HCEC 1CT (cell line): ENCODE measurements at places on chromosomes 3 and 15.

DNA sequence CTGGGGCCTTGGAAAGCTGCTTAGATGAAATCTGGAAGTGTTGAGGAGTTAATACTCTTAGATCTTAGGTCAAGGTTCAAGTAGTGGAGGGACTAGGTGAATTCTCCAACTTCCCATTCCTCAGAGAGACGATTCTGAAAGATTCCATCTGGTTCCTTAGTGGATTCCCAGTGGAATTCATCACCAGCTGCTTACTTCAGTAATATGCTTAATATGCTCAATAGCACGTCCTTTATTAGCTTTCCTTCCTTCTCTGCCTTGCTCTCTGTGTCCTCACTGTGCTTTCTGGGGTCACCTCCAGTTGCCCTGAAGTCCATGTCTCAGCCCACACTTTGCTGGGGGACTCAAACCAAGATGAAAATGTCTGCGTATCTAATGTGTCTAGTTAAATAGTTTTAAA lies 31.0 kb downstream of the CEP63 start:
- peak; percentile 22 for DNase-seq

- DNase-seq = no peak
Observed at GRCh38 chr3:126961791-126962461, 21.0 kb upstream of the PLXNA1 start.

DNA sequence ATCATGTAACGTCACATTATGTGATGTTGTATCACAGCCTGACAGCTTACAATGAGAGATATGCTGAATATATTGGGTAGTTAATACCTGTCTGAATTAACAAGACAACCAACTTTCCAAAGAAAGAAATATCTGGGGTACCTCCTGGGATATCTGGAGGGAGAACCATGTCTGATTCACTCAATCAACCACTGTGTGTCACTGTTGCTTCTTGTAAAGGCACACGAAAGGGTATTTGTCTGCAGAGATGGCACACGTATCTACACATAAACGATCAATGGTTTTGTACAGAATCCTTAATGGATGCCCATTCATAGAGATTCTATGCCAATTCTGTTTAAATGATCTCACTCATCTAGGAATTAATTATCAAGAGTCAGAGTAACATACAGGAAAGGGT lies 252.1 kb upstream of the TMCO5A start:
- peak; percentile 46 for DNase-seq

DNA sequence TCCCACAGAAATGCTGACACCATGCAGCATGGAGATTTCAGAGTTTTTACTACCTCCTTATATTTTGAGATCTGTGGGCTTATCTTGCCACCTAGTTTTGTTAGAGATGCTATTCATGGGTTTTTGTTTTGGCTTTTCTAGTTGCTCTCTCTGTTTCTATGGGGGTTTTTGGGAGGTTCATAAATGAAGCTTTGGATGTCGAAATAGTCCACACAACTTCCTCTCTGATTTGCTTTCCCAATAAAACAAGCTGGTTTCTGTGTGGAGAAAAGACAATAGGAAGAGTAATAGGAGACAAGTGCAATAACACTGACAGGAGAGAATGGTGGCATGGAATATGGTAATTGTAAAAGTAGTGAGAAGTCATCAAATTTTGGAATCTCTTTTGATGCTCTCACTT lies 106.8 kb upstream of the GPR149 start:
- no peak for DNase-seq

- DNase-seq = no peak
Observed at GRCh38 chr15:69159805-69160140, 662 bp upstream of the GLCE start.

GRCh38 chr15:60718661-60719069 lies 239.7 kb upstream of the ICE2 start:
- DNase-seq = no peak

DNA sequence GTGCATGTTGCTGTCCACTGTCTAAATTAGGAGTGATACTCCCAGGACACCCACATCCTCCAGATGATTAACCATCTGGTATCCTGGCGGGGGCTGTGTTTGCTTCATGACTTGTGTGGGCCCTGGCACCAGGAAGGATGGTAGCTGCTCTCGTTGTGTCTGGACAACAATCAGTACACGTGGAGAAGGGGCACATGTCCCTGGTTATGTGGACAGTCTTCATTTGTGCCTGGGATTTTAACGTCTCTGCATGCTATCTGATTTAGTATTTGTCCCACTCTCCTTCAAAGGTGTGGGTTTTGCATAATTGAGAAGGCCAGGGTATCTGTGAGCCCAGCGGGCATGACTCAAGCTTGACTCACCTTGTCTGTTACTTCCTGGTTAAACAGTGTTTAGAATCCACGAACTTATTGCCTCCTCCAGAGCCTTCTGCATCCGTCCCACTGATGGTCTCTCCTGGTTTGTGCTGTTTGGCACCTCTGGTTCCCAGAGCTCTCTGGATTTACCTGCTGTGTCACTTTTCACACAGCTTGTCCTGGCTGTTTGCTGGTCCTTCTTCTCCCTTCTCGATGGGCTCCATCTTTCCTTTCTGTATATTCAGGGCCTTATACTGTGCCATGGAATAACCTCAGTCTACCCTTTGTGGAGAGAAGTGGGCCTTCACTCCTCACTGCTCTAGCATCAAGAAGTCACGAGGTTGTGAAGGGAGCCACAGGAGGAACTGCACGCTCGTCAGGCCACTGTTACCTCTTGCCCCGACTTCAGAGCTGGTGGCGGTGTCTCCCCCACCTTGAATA lies 32.5 kb downstream of the ARNT2 start:
- DNase-seq = peak; percentile 61

- DNase-seq = peak; percentile 81
Observed at GRCh38 chr3:146130881-146131371, 30.1 kb downstream of the PLOD2 start.

- DNase-seq = no peak
Observed at GRCh38 chr15:95196176-95196915, 965.0 kb downstream of the MCTP2 start.

GRCh38 chr3:115040673-115041286 lies 106.3 kb downstream of the ZBTB20 start:
- peak; percentile 36 for DNase-seq

- DNase-seq = no peak
Observed at GRCh38 chr3:111269777-111270176, 198.2 kb downstream of the NECTIN3 start.

GRCh38 chr3:129281726-129282125 lies 3.1 kb downstream of the HMCES start:
- DNase-seq = no peak

DNA sequence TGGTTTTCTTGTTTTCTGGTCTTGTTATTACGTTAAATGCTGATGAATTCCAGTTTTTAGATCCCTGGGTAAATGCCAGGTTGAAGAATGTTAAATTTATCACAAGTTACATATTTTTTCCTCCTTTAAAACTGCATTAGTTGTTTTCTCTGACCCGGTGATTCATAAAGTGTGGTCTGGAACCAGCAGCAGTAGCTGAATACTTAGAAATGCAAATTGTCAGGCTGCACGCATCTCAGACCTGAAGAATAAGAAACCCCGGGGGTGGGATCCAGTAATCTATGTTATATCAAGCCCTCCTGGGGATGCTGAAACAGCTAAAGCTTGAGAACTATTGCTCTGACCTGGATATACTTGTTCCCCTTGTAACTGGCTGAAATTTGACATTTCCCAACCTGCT lies 69.1 kb downstream of the PEX5L start:
- no peak for DNase-seq

GRCh38 chr3:45398178-45398577 lies 9.8 kb downstream of the LARS2 start:
- DNase-seq = no peak

GRCh38 chr15:75182187-75183131 lies 19.2 kb upstream of the C15orf39 start:
- no peak for DNase-seq

GRCh38 chr3:98755601-98756000 lies 7.5 kb upstream of the ST3GAL6 start:
- no peak for DNase-seq

- no peak for DNase-seq
Observed at GRCh38 chr15:27545494-27546255, 553.4 kb downstream of the OCA2 start.

- DNase-seq = no peak
Observed at GRCh38 chr15:47609693-47610092, 107.6 kb upstream of the SEMA6D start.

- DNase-seq = no peak
Observed at GRCh38 chr3:105255350-105255749, 111.4 kb upstream of the ALCAM start.

GRCh38 chr3:83523470-83524073 lies 1435.2 kb upstream of the CADM2 start:
- no peak for DNase-seq

DNA sequence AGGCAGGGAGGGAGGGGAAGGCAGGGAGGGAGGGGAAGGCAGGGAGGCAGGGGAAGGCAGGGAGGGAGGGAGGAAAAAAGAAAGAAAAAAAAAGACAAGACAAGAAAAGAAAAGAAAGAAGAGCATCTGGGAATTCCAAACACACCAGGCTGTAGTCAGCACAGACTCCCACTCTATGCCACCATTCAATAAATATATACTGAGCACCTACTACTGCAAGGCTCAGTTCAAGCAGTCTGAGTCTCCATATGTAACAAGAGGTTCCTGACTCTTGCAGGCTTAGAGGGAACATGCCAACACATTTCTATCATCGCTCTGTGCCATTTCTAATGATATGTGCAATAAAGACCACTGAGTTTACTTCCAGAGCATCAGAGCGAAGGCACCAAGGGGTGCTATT lies 47.7 kb downstream of the ANXA2 start:
- no peak for DNase-seq

DNA sequence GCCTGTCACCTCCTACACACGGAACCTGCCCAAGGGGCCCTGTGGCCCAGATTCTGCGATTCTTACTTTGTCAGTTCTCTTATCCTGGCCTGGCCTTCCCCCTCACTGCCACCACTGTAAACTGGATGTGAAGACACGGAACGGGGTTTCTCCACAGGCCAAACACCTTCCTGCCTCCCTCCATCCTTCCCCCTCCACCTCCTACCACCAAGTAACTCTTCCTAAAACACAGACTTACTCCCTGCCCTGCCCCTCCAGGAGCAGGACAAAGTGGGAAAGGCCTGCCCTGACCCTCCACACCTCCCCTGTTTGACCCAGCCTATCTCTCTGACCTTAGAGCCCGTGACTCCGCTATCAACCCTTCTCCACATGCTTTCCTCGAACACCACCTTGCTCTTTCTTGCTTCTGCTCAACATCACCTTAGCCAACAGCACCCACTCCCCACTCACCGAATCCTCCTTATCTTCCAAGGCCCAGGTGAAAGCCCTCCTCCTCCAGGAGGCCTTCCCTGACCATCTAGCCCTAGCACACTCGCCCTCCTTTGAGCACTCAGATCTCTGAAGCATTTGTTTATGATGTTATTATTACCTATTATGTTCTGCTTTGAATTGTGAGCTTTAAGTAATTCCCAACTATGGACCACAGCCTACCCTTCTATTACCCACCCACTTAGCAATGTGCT lies 7.6 kb downstream of the CA12 start:
- DNase-seq = no peak

- DNase-seq = no peak
Observed at GRCh38 chr15:78681281-78682003, 40.4 kb upstream of the CHRNB4 start.

DNA sequence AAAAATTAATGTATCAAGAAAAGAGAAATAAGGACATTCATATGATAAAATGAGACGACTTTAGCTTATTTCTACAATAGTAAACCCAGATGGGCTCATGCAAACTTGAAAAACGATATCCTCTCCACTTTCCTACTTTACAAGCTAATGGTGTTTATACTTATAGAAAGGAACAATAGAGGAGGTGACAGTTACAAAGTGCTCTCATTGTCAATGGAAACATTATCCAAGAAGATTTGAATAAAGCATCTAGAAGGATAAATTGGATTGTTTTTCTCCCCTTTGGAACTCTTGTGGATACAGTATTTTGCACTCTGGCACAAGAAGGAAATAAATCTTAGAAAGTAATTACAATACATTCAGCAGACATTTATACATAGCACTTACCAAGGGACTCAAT lies 20.2 kb upstream of the CCDC66 start:
- DNase-seq = no peak

DNA sequence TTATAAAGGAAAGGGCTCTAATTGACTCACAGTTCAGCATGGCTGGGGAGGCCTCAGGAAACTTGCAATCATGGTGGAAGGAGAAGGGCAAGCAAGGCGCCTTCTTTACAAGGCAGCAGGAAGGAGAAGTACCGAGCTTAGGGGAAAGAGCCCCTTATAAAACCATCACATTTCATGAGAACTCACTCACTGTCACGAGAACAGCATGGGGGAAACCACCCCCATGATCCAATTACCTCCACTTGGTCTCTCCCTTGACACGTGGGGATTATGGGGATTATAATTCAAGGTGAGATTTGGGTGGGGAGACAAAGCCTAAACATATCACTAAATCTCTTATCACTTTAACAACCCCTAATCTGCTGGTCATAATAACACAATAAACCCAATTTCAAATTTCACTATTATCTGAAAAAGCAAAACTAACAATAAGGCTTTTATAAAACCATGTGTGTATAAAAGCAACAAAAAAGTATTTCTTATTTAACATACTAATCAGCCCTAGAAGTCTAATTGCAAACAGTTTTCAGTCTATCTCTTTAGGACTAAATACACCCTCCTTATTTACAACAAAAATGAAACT lies 43.2 kb downstream of the SCAPER start:
- no peak for DNase-seq

DNA sequence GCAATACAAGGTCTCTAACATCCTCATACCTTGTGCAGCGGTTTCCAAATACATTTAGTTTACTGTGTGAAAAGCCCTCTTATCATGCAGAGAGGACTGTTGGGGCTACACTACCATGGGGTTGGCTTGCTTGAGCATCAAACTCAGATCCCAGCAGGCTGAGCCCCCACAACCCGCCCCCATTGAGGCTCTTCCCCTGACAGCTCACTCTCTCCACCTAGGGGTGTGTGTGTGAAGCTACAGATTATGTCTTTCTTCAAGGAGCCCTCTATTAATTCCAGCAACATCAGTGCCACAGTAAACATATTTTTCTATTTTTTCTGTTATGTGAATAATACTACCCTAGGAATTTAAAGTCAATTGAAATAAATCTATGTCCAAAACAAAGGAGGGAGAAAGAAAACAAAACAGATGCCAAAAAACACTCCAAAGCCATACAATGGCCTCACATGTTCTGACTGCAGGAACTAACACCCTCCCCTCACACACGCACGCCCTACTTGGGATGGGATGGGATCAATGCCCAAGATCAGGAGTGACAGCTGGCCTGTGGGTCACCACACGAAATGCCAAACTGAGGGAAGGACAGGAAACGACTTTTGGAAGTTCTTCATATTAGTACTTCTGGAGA lies 14.7 kb downstream of the TM4SF4 start:
- DNase-seq = no peak
